BJ (cell line): ENCODE measurements at places on chromosomes 13 and 19.

GRCh38 chr19:4140237-4140711 is 13.2 kb upstream of the CREB3L3 start:
- no peak for DNase-seq

DNA sequence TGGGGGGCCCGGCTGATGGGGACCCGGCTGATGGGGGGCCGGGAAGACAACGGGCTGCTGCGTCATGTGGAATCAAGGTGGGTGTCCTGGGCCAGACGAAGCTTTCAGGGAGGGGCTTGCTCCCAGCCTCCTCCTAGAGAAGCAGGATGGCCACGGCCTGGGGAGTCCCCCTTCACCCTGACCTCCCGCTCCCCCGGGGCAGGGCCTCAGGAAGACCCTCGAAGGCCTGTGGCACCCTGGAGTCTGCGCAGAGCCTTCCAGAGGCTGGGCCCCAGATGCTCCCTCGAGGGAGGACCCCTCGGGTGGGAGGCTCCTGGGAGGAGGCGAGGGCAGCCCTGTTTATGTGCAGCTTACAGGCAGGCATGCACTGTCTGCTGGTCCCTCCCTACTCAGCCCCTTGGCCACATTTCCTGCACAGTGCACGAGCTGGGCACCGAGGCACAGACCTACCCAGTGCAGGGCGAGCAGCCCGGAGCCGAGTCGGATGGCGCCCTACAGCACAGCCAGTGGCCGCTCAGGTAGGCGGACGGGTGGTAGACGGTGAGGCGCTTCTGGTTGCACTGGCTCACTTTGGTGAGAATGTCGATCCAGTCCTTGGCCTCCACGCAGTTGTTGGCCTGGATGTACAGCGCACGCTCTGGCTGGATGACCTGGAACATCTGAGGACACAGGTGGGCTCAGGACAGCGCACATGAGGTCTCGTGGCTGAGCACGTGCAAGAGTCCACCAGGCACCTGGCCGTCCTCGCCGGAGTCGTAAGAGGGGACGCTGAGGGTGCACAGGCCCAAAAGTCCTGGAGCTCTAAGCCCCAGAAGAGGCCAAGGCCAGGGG is 22.4 kb upstream of the C13orf46 start:
- no peak for DNase-seq

GRCh38 chr19:1240925-1241324 is 626 bp upstream of the ATP5F1D start:
- no peak for DNase-seq

- DNase-seq, result no peak
Measured at GRCh38 chr19:1121395-1121794, 17.6 kb downstream of the GPX4 start.

DNA sequence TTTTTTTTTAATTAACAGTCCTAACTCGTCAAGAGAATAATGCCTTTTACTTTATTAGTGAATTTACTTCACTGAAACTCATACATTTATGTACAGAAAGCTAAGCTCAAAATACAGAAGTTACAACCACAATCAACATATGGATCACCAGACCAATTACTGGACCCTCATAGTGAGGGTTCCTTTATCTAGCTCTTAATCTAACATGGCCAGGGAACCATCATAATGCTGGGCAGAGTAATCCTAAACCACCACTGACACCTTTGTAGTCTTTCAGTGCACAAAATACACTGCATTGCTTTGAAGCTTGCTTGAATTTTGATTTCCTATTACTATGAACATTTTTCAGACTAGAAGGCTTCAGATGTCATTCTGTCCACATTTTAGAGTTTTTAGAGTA is 1406.6 kb upstream of the PCDH9 start:
- no peak for DNase-seq

DNA sequence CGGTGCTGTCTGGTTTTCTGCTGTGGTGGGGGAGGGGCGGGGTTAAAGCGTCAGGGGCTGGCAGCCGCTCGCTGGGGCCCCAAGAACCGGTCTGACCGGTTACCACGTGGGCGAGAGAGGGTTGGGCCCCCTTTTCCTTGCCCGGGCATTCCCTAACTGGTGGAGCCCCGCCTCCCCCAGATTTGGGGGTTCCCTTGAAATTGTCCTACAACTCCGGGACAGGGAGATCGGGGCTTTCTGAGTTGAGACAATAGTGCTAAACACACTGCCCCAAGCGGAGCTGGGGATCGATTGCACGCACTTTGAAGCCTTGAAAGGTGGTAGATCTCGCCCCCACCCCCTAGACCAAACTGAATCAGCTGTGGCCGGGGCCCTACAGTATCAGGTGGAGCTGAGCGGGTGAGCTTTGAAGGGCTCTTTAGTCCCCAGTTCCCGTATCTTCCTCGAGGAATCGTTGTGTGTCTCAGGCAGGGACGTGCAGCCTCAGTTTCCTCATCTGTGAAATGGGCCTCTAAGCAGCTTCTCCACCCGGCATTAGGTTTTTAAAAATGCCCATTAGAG is 4.8 kb downstream of the IER2 start:
- no peak for DNase-seq

GRCh38 chr19:35592226-35592625 is 6.3 kb downstream of the PMIS2 start:
- no peak for DNase-seq

DNA sequence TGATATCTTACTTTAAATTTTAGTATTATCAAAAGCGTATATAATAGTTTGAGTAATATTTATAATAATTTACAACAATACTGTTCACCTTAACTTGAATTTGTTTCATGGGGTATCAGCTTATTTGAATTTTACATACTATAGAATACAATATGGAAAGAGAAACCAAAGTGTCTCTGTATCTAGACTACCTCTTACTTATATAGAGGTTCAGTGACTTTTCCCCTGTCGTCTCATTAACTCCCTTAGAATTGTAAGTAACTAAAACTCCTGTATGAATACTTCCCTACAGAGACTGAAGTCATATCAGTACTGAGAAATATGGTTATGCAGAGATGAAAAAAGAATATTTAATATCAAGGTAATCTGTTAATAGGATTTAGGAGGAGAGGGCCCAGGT is 26.8 kb downstream of the COG6 start:
- DNase-seq, result no peak

GRCh38 chr13:76703216-76703615 is 183.0 kb downstream of the KCTD12 start:
- no peak for DNase-seq

DNA sequence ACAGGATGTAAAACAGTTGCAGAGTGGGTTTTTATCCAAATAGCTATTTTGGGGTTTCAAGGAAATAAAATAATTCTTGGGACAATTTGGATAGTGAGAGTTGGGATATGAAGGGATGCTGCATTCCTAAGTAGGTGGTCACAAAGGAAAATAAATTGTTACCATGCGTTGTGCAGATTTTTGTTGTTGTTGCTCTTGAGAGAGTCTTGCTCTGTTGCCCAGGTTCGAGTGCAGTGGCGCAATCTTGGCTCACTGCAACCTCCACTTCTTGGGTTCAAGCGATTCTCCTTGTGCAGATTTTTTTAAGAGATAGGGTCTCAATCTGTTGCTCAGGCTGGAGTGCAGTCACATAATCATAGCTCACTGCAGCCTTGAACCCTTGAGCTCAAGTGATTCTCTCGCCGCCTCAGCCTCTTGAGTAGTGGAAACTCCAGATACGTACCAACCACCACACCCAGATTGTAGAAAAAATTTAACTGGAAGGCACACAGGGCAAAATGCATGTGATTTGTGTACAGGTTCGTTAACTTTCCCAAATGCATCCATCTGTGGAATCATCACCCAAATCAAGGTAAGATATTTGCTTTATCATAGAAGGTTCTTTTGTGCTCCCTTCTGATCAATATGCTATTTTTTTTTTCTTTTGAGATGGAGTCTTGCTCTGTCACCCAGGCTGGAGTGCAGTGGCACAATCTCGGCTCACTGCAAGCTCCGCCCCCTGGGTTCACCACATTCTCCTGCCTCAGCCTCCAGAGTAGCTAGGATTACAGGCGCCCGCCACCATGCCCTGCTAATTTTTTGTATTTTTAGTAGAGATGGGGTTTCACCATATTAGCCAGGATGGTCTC is 16.0 kb downstream of the SLC1A5 start:
- no peak for DNase-seq

DNA sequence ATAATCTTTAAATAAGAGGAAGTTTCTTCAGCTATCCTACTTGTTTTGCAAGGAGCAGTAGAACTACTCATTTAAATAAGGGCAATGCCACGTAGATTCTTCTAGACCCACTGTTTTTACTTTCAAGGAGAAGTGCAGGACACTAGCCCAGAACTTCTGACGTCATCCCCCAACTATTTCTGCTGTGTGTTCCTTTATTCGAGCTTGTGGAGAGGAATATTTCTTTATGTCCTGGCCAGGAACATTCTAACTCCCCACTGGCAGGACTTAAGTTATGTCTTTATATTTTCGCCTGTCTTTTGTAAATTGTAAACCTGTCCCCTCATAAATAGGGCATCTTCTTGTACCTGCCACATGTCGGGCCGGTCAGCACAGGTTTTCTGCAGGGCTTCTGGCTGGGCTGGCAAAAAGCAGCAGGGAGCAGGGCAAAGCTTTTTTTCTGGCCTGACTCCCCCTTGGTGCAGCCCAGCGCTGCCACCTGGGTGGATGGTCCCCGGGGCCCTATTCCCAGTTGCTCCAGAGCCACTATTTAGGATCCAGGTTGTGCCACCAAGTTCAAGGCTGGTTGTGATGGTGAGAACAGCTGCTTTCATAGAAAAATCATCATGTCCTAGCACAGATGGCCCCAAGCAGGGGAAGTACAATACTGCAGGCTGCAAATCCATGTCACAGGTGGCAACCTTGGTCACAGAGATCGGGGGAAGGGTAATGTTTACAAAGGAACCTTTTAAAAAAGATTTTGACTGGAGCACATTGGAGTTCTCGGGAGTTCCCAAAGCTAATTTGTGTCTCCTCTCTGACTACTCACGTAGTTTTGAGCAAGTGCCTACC is 1.8 kb downstream of the MBNL2 start:
- peak; percentile 71 for DNase-seq

- DNase-seq, result no peak
Measured at GRCh38 chr19:50155520-50156109, 7.5 kb downstream of the IZUMO2 start.
